ENCODE measurements at places on chromosomes 12 and 14. TPM values are rescaled to one million over a fixed set of nuclear protein-coding genes. Genes with fewer than 3 reads are reported as not detected.

The PPP1R36 gene
- total RNA-seq = not detected

The PRIMA1 gene
- total RNA-seq = 0.43 TPM

The GLIPR1 gene
- total RNA-seq = 31.6 TPM

The VRTN gene
- not detected for total RNA-seq

The CHD8 gene
- total RNA-seq = 39.4 TPM

The PDE3A gene
- total RNA-seq = 3.5 TPM

The ADAM20 gene
- not detected for total RNA-seq

The CCDC196 gene
- total RNA-seq = not detected

The GON7 gene
- 14.0 TPM for total RNA-seq

The NT5DC3 gene
- total RNA-seq = 11.0 TPM

The TPH2 gene
- total RNA-seq = not detected

The LIN7A gene
- 0.61 TPM for total RNA-seq

The KSR2 gene
- 0.63 TPM for total RNA-seq

The KRT8 gene
- total RNA-seq = 4,320 TPM

The KLRD1 gene
- total RNA-seq = not detected

The MYO1A gene
- 0.55 TPM for total RNA-seq

The SIVA1 gene
- 205 TPM for total RNA-seq

The DIO2 gene
- 3.5 TPM for total RNA-seq

The TSHR gene
- not detected for total RNA-seq

The CELA1 gene
- not detected for total RNA-seq

The OAS1 gene
- 68.6 TPM for total RNA-seq

The KCNH5 gene
- total RNA-seq = not detected

The DLK1 gene
- total RNA-seq = 0.42 TPM

Data from A549 treated with ZK216348 at 1 μM for 4 hours (cell line).